HFFc6 (cell line): ENCODE measurements at places on chromosomes 4 and X. TPM values are rescaled to one million over a fixed set of nuclear protein-coding genes. Genes with fewer than 3 reads are reported as not detected.

The UGT8 gene
- total RNA-seq = not detected in 3 replicates

The SOWAHB gene
- total RNA-seq = 0.11 to 0.14 TPM in 2 of 3 replicates, not detected in the other

The CENPVL3 gene
- total RNA-seq = not detected in 3 replicates

The KLHL15 gene
- 6.4 to 7.6 TPM (median 7.5 TPM) in 3 replicates for total RNA-seq

The BMPR1B gene
- total RNA-seq = not detected in 3 replicates

The PHEX gene
- total RNA-seq = 0.05 and 0.09 TPM in 2 replicates

The RAB41 gene
- not detected in 3 replicates for total RNA-seq

The XAGE1B gene
- total RNA-seq = not detected in 3 replicates

The TMPRSS11D gene
- not detected in 2 replicates for total RNA-seq

The SH3TC1 gene
- 0.18 to 1.4 TPM (median 0.79 TPM) in 3 replicates for total RNA-seq

DNA sequence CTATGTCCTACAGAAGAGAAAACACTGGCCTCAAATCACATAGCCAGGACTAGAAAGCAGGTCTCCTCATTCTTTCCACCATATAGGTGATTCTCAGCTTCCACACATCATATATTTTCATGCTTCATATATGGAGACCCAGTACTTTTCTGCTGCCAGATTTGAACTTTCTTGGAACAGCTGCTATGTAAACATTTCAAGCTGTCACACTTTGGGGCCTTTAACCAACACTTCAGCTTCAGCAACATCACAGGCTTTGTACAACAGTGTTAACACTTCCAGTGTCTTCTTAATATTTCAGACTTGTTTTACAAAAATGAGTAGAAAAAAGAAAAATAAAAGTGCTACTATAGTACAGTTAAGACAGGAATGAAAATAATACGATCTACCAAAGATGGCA is 12.6 kb downstream of the SH3RF1 start:
- H3K36me3 ChIP-seq = peaks cover 16% of the 10 kb centered on the region
- no peaks in the 10 kb centered on the region; the same call in 1 of the 2 replicates for H3K27me3 ChIP-seq
- H3K27ac ChIP-seq = peak overlapping the region; percentile 72
- DNase-seq = no peak
- H3K4me3 ChIP-seq = peak overlapping the region; percentile 34; the same call in 1 of the 2 replicates

- no peak overlapping the region for H3K4me3 ChIP-seq
- no peaks in the 10 kb centered on the region for H3K36me3 ChIP-seq
- H3K27ac ChIP-seq = no peak overlapping the region
- DNase-seq = no peak
These were observed 321.2 kb upstream of the F9 start for GRCh38 chrX:139209342-139209741.

- no peaks in the 10 kb centered on the region for H3K4me1 ChIP-seq
- no peak overlapping the region for H3K27ac ChIP-seq
- no peak for DNase-seq
- H3K36me3 ChIP-seq = no peaks in the 10 kb centered on the region
- H3K4me3 ChIP-seq = no peak overlapping the region
These were observed 268.1 kb downstream of the LAS1L start for GRCh38 chrX:65266482-65266881.

GRCh38 chr4:147731580-147732517 is at the start of gene ARHGAP10:
Gene ARHGAP10 (plus strand): TSS chr4:147732088. CDS start chr4:147732302, 214 bp downstream.
- peaks cover 5% of the 10 kb centered on the region for H3K36me3 ChIP-seq
- H3K27me3 ChIP-seq = peaks cover 2% of the 10 kb centered on the region; the same call in 1 of the 2 replicates
- peak within 1 kb of the TSS; percentile 93 for H3K4me3 ChIP-seq

- H3K4me1 ChIP-seq = peaks cover 64% of the 10 kb centered on the region
- peak overlapping the region; percentile 89 for H3K27ac ChIP-seq
- DNase-seq = peak; percentile 56
- H3K36me3 ChIP-seq = peaks cover 13% of the 10 kb centered on the region
- H3K27me3 ChIP-seq = peaks cover 5% of the 10 kb centered on the region
These were observed 207.7 kb downstream of the SOWAHB start for GRCh38 chr4:76690011-76690905.

- no peak for DNase-seq
- no peaks in the 10 kb centered on the region for H3K4me1 ChIP-seq
- H3K36me3 ChIP-seq = no peaks in the 10 kb centered on the region
- no peaks in the 10 kb centered on the region; the same call in 1 of the 2 replicates for H3K27me3 ChIP-seq
These were observed 143.9 kb downstream of the KLHL13 start for GRCh38 chrX:117972711-117973109.

GRCh38 chr4:2907706-2908293 is 55.4 kb downstream of the NOP14 start:
- no peaks in the 10 kb centered on the region for H3K4me1 ChIP-seq
- H3K27ac ChIP-seq = no peak overlapping the region
- H3K27me3 ChIP-seq = no peaks in the 10 kb centered on the region
- H3K4me3 ChIP-seq = no peak overlapping the region
- no peak for DNase-seq

DNA sequence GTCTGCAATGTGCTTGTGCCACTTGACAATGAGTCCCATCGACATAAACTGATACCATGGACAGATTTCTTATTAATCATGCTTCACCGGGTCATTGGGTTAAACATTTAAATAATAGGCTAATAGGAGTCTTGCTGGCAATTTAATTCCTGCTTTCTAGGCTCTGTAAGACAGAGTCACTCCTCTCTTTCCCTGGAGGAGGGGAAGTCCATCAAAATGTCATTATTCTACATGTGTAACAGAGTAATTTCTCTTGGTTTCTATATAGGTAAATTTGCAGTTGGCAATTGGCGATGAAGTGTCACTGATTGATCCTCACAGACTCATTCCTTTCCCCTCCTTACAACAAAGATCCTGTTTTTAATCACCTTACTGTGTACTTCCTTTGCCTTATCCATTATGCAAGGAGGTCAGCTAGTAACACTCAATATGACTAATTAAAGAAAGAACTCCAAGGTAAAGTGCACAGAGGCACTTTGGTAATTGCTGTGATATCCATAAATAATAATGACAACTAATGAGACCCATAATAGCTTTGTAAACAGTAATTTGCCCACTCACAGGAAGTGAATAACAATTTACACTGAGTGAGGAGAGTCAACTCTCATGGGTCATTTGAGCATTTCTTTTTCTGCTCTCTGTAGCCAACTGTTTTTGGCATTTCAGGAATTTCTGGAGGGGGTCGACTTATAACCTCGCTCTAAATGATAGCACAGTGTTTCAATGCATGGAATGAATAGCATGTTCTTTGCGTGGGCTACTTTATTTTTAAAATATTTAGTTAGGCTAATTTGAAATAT is 184.0 kb downstream of the UGT8 start:
- DNase-seq = no peak
- H3K4me1 ChIP-seq = no peaks in the 10 kb centered on the region
- H3K27me3 ChIP-seq = no peaks in the 10 kb centered on the region
- H3K4me3 ChIP-seq = no peak overlapping the region
- H3K36me3 ChIP-seq = no peaks in the 10 kb centered on the region

- no peak for DNase-seq
- H3K4me3 ChIP-seq = no peak overlapping the region
- no peaks in the 10 kb centered on the region for H3K36me3 ChIP-seq
- H3K27me3 ChIP-seq = no peaks in the 10 kb centered on the region
These were observed 81.6 kb upstream of the MYOZ2 start for GRCh38 chr4:119053997-119054396.

GRCh38 chrX:136141569-136141968 is 5.8 kb upstream of the FHL1 start:
- peaks cover 4% of the 10 kb centered on the region; the same call in 1 of the 2 replicates for H3K27me3 ChIP-seq
- H3K4me1 ChIP-seq = peaks cover 5% of the 10 kb centered on the region; the same call in 1 of the 2 replicates
- DNase-seq = no peak
- H3K4me3 ChIP-seq = no peak overlapping the region

GRCh38 chrX:129983575-129984110 is 1.2 kb downstream of the BCORL1 start:
- H3K4me1 ChIP-seq = peaks cover 11% of the 10 kb centered on the region
- no peaks in the 10 kb centered on the region; the same call in 1 of the 2 replicates for H3K36me3 ChIP-seq
- H3K27me3 ChIP-seq = peaks cover 2% of the 10 kb centered on the region; the same call in 1 of the 2 replicates
- H3K27ac ChIP-seq = no peak overlapping the region
- DNase-seq = no peak

GRCh38 chr4:19123681-19124080 is 1102.1 kb upstream of the LCORL start:
- no peak overlapping the region for H3K27ac ChIP-seq
- no peak for DNase-seq
- H3K27me3 ChIP-seq = no peaks in the 10 kb centered on the region
- no peaks in the 10 kb centered on the region for H3K36me3 ChIP-seq
- H3K4me3 ChIP-seq = no peak overlapping the region

DNA sequence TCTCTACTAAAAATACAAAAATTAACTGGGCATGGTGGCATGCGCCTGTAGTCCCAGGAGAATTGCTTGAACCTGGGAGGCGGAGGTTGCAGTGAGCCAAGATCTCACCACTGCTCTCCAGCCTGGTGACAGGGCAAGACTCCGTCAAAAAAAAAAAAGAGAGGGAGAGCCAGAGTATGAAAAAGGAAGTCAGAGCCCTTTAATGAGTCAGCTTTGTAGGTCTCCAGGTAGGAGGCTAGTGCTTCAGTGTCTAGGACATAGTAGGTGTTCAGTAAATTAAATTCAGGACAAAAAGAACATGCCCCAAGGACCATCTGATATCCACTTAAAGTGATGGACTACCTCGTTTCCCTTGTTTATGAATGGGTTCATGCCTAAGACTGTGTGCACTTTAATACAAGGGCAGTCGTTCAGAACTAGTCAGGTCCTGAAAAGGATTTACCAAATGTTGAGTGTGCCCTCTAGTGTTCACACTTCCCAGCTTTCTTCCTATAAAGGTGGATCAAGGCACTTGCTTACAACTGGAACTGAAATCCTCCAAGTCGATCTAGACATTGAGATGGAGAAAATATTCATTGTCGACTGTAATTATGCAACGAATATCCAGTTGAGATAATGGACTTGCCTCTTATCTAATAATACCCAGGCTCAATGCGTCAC is 29.0 kb downstream of the F9 start:
- H3K36me3 ChIP-seq = no peaks in the 10 kb centered on the region
- H3K4me1 ChIP-seq = no peaks in the 10 kb centered on the region
- no peak overlapping the region for H3K27ac ChIP-seq
- H3K4me3 ChIP-seq = no peak overlapping the region

- H3K27ac ChIP-seq = no peak overlapping the region
- no peak for DNase-seq
- no peak overlapping the region for H3K4me3 ChIP-seq
These were observed 83.4 kb upstream of the BMP2K start for GRCh38 chr4:78692822-78693170.

- H3K27me3 ChIP-seq = peaks cover 11% of the 10 kb centered on the region
- DNase-seq = no peak
- H3K4me3 ChIP-seq = no peak overlapping the region
- H3K36me3 ChIP-seq = no peaks in the 10 kb centered on the region
- H3K27ac ChIP-seq = no peak overlapping the region
- H3K4me1 ChIP-seq = no peaks in the 10 kb centered on the region
These were observed 14.6 kb downstream of the SMIM31 start for GRCh38 chr4:164768516-164768915.

GRCh38 chr4:57425610-57426009 is 315.4 kb upstream of the IGFBP7 start:
- H3K27ac ChIP-seq = no peak overlapping the region
- no peak for DNase-seq
- H3K27me3 ChIP-seq = peaks cover 2% of the 10 kb centered on the region
- H3K4me1 ChIP-seq = peaks cover 24% of the 10 kb centered on the region
- no peaks in the 10 kb centered on the region for H3K36me3 ChIP-seq

- H3K27ac ChIP-seq = no peak overlapping the region
- no peak overlapping the region for H3K4me3 ChIP-seq
- DNase-seq = no peak
- H3K4me1 ChIP-seq = peaks cover 10% of the 10 kb centered on the region
These were observed 41.8 kb upstream of the WDR1 start for GRCh38 chr4:10158333-10158942.

- H3K27ac ChIP-seq = no peak overlapping the region
- peaks cover 45% of the 10 kb centered on the region for H3K4me1 ChIP-seq
- no peak overlapping the region for H3K4me3 ChIP-seq
- no peak for DNase-seq
These were observed 50.2 kb downstream of the RPGR start for GRCh38 chrX:38277136-38277535.
